ENCODE measurements at places on chromosomes 4 and X.

DNA sequence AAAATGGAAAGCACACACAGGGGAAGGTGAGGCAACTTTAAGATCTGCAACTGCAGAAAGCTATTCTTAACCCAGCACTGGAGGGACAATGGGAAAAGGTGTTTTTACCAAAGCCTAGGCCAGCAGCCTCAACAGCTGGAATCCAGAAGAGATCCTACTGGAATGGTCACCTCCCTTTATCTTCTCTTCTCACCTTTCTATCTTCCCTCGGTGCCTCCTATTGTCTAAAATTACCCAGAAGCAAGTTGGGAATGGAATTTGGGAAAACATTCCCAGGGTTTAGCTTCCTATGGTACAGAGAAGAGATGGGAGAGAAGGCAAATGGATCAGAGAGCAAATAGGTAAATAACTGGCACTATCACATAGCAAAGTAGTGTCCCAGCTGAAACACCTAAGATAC lies 73.1 kb downstream of the TIGD2 start:
- no peak for DNase-seq

- no peak for DNase-seq
Observed at GRCh38 chr4:149555146-149555545, 260.5 kb downstream of the IQCM start.

GRCh38 chr4:89572224-89572858 lies 264.6 kb downstream of the SNCA start:
- DNase-seq = no peak

- DNase-seq = no peak
Observed at GRCh38 chr4:166875821-166876220, 358.5 kb downstream of the SPOCK3 start.
